ENCODE measurements at places on chromosomes 5 and 9. TPM values are rescaled to one million over a fixed set of nuclear protein-coding genes. Genes with fewer than 3 reads are reported as not detected.

Gene TMEM215
- total RNA-seq, result not detected

Gene SLC6A18
- not detected for total RNA-seq

Gene TMEFF1
- total RNA-seq, result 1.1 TPM

Gene PIP5K1B
- not detected for total RNA-seq

Gene PCDHGA8
- total RNA-seq, result 0.06 TPM

Gene ZBTB26
- total RNA-seq, result 1.9 TPM

All from A549 treated with Mapracorat at 1 μM for 4 hours (cell line).